Inflammatory macrophage treated with lipopolysaccharide for 4 hours (primary cell): ENCODE measurements at places on chromosomes 5 and 9.

GRCh38 chr9:98359569-98359968 is 104.1 kb upstream of the TBC1D2 start:
- no peak for DNase-seq

GRCh38 chr5:27788184-27788583 is 749.8 kb upstream of the CDH9 start:
- DNase-seq = no peak

DNA sequence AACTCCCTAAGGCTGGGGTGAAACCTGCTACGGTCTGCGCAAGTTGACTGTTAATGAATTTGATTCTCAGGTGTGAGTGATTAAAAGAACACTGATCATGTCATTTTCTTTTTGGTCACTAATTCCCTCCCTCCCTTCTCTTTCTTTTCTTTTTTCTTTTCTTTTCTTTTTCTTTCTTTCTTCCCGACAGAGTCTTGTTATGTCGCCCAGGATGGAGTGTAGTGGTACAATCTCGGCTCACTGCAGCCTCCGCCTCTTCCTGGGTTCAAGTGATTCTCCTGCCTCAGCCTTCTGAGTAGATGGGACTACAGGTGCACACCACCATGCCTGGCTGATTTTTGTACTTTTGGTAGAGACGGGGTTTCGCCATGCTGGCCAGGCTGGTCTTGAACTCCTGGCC is 2.6 kb downstream of the ANXA1 start:
- DNase-seq = no peak

DNA sequence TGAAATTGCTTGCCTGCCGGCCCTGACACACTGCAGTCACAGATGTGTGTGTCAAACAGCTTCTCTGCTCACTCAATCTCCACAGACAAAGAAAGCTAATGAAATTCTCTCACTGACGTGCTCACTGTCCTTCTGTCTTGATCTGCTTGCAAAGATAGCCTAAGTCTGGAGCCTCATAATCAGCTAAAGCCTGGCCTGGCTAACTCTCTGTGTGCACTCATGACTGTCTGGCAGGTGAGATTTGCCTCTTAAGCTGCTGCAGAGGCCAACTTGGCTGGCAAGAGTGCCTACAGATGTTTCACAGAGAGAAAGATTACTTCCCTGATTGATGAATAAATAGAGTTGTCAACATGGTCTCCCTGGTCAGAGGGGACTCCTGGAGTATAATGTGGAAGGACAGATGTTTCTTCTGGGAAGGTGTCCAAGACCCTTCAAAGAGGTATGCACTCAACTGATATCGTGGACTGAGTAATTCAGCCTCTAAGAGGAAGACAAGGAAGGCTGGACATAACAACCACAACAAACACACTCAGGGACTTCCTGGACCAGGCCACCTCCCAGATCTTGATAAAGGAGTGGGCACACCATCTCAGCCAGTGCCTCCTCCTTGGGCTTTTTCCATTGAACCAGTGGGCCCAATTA is 362.0 kb downstream of the SPOCK1 start:
- no peak for DNase-seq

DNA sequence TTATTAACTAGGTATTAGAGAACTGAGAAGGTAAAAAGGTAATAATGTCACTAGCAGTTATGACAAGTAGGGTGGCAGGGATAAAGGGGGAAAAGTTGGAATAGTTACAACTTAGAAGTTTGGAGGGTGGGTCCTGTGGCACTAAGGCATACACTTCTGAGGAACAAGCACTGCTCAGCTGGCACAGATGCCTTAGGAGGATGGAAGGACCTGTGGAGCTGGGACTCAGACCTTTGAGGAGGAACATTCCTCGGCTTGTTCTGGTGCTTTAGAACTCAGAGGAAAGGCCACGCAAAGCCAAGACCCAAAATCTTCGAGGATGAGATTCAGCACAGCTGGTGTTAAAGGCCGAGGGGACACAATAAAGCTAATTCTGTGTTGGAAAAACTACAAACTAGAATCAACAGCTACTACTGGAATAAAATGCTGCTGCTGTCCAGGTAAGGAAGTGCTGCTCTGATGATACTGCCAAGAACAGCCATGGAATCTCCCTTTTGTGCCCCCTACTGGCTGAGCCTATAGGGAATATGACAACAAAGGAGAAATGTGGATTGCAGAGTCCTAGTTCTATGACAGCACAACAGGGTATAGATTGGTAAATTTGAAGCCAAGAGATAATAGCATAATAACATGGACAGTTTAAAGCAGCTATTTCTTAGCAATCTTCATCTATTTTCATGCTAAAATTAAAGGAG is 126.7 kb downstream of the SLC25A46 start:
- no peak for DNase-seq

DNA sequence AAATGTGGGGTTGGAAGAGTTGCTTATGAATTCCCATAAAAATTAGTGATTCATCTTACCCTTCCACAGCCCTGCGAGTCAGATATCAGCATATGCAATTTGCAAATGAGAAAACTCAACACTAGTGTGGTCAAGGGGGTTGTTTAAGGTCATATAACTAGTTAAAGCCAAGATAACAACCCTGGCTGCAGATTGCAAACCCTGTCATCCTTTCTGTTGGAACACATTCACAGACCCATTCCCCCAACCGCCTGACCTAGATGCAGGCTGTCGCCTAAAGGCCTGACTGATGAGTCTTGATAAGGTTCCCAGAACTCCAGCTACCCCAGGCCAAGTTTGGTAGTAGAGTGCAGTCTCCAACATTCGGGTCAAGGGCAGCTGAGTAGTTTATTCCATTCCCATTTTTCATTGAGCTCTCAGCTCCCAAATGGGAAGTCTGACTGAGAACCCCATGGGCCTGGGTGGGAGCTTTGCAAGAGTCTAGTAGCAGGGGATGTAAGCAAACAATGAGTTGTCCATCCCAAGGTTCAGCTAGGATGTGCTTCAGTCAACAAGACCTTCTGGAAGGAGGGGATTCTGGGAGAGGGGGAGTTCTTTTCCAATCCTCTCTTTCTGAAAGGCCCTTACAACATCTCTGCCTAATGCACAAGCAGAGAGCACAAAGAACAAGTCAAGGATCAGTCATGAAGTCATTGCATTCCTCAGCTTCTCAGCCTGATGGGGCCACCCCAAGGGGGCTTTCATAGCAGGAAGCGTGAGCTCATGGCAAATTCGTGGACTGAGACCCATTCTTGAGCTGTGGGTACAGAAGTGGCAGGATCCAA is 40.3 kb downstream of the ADAM19 start:
- DNase-seq = peak; percentile 12

DNA sequence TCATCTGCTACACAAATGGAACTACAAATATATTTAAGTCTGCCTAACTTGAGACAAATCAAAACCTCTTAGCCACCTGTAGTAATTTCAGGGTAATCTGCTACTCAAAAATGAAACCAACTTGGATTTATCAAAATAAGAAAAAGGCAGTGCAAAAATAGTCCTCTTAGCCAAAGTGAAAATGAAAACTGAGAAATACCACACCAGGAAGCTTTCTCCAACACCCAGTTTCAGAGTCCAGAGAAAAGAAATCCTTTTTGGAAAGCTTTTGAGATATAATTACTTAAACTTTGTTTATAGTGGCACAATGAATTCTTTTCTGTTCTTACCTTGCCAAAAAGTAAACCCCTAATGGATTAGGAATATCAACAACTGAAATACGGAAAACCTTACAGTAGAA is 990.4 kb downstream of the EFNA5 start:
- DNase-seq = no peak

DNA sequence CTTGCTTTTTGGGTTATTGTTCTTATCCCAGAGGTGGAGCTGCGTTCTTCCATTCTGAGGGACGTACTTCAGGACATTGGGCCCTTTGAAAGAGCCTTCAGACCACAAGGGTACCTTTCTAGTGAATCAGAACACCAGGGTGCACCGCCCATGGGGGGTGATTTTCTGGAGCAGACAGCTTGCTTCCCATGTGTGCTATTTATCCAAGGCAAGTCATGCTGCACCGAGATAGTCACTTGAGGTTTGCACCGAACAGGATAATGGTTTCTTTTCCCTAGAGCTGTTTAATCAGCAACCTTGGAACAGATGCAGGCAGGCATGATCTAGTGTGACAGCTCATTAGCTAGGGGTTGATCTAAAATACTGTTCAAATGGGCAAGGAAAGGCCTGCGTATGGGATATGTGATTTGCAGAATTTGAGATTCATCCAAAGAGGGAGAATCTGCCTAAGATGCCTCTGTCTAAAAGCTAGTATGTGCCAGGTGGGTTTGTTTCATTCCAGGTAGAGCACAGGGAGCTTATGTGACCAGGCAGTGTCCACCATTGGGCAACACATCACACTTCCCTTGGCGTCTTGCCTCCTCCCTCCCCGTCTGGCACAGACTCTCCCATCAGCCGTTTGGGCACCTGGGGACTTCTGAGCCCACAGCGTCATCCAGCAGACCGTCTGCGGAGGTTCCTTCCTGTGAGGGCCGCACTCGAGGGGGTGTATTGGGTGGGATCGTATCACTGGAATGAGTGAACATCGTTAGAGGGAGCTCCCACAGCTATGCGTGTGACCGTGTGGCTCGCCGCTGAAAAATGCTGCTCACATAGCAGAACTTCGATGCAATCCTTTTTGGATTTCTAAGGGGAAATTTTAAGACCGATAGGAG is 23.0 kb downstream of the ABL1 start:
- no peak for DNase-seq

DNA sequence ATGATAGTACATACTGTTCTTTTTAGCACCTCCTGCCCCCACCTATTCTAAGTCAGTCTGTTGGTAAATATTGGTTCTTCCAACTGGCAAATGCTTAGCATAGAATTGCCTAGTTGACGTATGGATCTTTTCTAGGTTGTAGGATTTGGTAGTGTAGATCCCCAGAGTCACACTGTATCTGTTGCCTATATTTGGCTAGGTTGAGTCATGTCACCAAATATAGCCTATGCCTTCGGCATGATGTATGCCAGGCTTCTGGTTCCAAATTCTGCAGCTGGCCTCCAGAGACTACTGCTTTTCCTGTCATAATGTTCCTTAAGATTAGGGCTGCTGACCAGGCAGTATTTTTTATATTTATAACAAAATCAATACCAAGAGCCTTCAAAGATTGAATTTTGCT is 38.2 kb downstream of the CPEB4 start:
- DNase-seq = peak; percentile 31

GRCh38 chr9:121662891-121663580 is 11.6 kb downstream of the DAB2IP start:
- no peak for DNase-seq

DNA sequence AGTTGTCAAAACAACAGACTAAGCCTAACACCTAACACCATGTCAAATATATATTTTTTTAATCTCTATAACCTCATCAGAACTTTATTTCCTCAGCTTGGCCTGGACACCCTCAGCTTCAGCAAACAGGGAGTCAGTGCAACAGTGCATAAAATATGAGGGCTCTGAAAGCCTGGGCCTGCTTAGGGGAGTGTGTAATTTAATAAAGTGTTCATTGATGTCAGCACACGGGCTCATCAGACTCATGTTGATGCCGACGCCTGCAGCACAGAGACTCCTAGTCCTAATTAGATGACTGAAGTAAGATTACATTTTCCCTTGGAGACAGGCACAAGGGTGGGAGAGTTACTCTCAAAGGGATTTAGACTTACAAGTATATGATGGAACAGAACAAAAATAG is 37.8 kb downstream of the CDH10 start:
- DNase-seq = no peak

DNA sequence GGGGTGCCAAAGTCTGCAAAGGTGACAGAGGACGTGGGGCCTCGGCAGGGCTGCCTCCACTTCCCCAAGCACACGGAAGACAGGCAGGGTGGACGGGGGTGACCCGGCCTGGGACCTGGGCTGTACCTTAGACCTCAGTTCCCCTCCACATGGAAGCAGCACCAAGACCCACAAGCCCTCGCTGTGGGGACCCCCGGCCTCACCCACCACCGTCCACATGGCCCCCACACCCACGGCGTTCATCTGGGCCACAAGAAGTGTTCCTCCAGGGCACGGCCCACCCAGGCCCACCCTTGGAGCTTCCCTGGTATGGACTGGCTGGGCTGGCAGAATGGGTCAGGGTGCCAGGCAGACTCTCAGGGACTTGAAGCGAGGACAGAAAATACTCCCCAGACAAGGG is 45.8 kb upstream of the NKD2 start:
- DNase-seq = no peak

DNA sequence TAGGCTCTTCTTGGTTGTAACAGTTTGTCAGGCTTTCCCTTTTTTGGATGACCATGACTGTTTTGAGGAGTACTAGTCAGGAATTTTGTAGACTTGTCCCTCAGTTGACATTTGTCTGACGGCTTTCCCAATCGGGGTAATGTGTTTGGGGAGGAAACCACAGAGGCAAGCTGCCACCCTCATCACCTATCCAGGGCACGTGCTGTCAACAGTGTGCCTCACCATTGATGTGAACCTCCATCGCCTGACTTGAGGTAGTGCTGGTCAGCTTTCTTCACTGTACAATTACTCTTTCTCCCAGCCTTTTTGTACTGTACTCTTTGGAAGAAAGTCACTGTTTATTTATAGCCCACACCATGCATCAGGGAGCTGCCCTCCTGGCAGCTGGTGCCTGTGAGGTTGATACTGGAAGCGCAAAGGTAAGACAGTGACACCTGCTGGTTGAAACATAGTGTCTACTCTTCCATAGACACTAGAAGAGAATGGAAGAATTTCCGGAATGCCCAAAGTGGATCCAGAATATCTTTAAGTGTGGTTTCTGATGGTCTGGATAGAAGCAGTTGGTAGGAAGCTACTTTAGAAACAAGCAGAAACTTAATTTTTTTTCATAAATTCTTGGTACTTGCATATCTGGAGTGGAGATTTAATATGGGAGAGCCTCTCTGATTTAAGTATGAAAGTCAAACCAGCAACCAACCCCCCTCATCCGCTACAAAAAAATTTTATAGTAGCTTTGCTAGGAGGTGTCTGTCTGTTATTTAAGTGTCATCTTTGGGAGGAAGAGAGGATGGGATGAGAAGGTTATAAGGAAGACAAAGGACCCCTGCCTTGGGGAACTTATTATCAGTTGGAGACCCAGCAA is 69.3 kb downstream of the SNX30 start:
- peak; percentile 34 for DNase-seq

DNA sequence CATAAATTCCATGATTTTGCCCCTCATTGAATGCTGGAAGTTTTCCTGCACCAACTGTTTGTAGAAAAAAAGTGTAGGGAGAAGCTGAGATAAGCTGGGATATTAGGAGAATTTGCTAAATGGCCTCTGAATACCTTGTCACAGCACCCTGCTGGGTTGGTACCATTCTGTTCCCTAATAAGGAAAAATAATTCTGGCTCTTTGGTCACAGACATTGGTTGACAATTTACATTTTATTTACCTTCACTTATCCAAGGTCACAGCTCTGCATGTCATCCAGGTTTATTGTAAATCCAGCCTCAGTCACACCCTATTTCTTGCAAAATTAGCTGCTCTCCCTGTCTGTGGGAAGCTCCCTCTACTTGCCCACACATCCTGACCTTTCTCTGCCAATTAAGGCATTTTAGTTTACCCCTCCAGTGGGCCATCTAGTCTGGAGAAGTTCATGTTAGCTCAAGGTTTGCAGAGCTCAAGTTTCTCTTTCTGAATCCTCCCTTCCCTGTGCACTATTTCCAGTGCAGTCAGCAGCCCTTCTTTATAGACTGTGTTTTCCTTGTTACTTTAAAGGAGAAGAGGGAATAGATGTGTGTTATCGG is 115.4 kb upstream of the NTRK2 start:
- no peak for DNase-seq
